Stimulated activated CD4-positive, alpha-beta T cell treated with anti-CD3 and anti-CD28 coated beads, Interleukin-1b, Interleukin-23, amount 100 ng/mL, for 1 hour (primary cell): ENCODE measurements at places on chromosomes 11 and 22.

GRCh38 chr22:30640839-30641430 lies 5.4 kb downstream of the SLC35E4 start:
- no peak for DNase-seq

- no peak for DNase-seq
These were observed 30.3 kb downstream of the BCR start for GRCh38 chr22:23210428-23211170.

DNA sequence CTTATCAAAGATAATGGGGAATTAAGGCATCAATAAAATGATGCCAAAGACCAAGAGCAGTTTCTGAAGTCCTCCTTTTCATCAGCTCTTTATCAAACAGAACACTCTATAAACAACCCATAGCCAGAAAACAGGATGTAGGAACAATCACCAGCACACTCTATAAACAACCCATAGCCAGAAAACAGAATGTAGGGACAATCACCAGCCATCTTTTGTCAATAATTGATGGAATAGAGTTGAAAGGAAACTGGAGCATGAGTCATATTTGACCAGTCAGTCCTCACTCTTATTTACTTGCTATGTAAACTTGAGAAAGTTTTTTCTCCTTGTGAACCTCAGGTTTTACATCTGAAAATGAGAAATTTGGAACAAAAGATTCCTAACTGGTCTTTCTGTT lies 10.0 kb downstream of the MS4A2 start:
- no peak for DNase-seq

- no peak for DNase-seq
These were observed 18.0 kb downstream of the DERL3 start for GRCh38 chr22:23820748-23821211.

- DNase-seq = no peak
These were observed 546 bp downstream of the DRAP1 start for GRCh38 chr11:65919573-65920371.

DNA sequence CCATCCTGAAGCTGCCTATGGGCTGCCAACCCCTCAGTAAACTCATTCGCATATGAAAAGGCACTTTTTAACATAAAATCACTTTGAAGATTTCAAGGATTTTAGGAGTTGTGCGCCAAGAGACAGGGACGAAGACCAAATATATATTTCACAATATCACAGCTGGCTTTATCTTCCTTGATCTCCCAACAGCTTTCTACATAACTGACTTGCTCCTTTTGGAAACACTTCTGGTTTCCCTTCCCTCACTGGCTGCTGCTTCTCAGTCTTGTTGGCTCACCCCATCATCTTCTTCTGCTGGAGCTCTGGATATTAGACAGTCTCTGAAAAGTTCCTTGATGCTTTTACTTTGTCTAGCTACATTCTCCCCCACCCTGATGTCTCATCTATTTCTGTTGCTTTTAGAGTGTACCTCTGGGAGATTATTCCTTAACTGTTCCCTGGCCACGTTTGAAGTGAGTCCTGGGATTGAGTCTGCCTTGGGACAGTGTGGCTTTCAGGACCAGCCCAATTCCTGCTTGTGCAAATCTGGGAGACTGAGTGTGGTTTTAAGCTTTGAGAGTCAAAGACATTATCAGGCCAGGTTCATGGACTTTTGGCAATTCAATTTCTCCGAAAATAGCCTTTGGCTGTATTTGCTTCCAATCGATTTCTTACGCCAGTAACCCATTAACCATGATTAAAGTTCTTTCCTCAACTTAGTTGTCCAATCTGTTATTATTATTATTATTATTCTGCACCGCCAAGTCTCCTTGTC lies 30.9 kb upstream of the NNMT start:
- no peak for DNase-seq

DNA sequence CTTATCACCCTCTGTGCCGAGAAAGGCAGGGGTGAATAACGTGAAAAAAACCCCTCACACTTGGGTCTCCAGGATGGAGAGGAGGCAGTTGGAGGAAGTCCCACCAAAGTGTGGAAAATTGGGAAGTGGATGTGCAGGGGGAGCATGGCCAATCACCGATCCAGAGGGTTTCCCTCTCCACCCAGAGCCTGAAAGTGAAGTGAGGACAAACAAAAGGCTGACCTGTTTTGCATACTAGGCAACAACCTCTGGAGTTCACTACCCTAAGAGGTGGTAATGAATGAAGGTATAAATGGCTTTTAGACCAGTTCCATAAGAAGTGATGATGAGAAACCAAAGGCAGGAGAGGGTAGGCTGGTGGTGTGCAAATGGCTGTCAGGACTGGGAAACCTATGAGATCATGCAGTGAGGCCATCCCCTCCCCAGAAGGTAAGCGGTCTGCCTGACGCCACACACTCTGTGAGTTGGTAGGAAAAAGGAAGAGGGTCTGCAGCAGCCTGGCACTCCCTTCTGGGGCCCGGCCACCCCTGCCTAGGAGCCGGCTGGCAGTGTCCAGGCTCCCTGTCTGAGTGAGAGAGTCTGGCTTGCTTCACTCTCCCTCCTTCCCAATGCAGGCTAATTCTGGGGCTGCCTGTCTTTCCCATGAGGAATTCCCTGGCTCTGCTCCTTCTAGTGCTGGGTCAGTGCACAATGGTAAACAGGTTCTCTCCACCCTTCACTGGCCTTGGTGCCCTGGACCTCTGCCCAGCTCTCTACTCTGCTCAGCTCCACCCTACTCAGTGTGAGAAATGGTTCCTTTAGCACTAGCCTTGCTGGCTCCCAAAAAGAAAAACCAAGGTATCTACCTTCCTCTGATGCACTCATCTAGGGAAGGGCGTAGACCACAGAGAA lies 15.6 kb downstream of the TBC1D10A start:
- no peak for DNase-seq
